ENCODE measurements at places on chromosomes 11 and 22.

DNA sequence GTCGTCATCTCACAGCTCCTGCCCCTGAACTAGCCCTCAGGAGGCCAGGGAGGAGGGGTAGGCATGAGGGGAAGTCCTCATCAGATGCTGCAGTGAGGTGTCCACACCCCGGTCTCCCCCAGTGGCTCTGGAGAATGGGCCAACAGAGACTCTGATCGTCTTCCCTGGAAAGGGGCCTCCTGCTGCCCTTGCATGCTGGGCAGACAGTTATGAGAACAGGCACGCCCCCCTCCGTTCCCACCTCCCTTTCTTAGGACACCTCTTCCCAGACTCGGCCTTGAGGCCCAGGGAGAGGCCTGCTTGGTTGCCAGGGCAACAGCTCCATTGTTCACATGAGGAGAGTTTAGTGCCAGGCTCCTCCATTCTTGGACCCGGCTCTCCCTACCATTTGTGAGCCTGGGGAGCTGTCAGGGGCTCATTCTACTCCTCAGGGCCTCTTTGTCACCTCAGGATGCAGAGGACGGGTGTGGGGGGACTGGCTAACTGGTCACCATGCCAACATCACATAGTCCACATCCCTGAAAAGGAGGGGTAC lies 157.7 kb downstream of the TTC17 start:
- DNase-seq = no peak

DNA sequence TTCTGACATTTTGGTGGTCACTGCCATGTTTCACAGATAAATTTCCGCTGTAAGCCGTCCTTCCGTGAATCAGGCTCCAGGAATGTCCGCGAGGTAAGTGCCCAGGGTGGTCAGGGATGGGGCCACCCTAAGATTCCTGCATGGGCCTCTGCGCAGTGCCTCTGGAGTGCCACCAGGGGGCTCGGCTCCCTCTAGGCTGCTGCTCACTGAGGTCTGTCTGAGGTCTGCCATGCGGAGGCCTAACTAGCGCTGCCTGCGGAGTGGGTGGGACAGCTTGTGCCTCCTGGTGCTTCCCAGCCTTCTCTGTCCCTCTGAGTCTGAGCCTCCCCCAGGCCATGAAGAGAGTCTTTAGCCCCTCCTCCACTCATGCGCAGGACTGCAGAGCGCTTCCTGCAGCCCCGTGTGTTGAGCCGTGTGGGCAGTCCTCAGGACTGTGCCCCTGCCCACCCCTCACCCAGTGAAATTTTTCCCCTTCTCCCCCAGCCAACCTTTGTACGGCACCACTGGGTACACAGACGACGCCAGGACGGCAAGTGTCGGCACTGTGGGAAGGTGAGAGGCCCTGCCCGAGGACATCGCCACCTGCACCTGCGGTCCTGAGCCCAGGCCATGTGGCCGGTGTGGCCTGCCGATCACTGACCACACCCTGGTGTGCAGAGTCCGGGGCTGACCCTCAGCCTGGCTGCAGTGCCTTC lies 11.9 kb upstream of the MDK start:
- peak; percentile 41 for DNase-seq

DNA sequence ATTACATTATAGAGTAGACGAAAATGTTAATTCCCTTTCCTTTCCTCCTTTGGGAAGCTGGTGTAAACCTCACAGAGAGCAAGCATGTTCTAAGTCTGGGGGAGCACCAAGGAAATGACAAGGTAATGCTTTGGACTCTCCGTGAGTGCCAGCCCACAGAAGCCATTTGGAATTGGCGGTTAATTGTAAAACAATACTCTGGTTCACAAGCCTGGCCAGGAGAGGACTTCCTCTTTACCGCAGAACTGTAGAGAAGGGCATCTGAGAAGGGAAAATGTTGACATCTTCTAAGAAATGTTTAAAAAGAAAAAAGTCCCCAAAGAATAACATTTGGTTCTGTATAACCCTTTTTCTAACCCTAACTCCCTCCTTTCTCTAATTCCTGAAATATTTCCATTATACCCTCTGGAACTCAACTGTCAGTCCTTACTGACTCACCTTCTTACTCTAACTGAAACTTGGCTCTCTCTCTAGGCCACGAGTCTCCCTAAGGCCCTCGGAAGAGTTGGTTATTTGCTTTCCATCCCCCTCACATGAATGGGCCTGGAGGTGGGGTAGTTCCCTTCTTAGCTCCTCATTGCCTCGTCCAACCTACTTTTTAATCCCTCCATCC lies 379.8 kb downstream of the SOX6 start:
- DNase-seq = no peak

DNA sequence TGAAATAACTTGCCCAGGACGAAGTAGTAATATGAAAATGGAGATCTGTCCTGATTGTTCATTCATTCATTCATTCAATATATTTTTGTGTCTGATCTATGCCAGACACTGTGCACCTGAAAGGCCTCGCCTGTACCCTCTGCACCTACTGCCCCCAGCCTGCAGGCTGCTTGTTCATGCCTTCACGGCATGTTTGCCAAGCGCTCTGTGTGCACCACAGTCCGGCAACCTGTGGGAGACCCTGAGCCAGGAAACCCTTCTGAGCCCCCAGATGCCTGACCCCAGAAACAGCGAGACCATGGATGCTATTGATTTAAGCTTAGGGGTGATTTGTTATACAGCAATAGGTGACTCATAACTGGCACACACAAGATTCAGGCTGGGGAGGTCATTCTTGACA lies 47.0 kb downstream of the RTL6 start:
- DNase-seq = no peak

DNA sequence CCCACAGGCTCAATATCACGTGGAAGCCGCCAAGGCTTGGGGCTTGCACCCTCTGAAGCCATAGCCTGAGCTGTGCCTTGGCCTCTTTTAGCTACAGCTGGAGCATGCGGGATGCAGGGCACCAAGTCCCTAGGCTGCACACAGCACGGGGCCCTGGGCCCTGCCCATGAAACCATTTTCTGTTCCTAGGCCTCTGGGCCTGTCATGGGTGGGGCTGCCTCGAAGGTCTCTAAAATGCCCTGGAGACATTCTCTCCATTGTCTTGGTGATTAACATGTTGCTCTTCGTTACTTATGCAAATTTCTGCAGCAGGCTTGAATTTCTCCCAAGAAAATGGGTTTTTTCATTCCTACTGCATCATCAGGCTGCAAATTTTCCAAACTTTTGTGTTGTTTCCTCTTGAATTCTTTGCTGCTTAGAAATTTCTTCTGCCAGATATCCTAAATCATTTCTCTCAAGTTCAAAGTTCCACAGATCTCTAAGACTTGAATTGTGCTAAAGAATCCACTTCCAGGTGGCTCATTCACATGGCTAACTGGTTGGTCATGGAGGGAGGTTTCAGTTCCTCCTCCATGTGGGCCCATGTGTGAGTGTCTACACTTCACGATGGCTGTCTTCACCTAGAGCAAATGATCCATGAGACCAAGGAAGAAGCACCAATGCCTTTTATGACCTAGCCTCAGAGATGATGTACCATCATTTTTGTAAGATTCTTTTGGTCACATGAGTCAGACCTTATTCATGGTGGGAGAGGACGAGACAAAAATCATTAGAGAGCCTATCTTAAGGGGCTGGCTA lies 7.4 kb upstream of the CREBZF start:
- DNase-seq = no peak

- DNase-seq = no peak
These were observed 187.8 kb upstream of the ISX start for GRCh38 chr22:34878171-34878570.

GRCh38 chr11:17384002-17384511 lies 4.4 kb downstream of the KCNJ11 start:
- peak; percentile 28 for DNase-seq

DNA sequence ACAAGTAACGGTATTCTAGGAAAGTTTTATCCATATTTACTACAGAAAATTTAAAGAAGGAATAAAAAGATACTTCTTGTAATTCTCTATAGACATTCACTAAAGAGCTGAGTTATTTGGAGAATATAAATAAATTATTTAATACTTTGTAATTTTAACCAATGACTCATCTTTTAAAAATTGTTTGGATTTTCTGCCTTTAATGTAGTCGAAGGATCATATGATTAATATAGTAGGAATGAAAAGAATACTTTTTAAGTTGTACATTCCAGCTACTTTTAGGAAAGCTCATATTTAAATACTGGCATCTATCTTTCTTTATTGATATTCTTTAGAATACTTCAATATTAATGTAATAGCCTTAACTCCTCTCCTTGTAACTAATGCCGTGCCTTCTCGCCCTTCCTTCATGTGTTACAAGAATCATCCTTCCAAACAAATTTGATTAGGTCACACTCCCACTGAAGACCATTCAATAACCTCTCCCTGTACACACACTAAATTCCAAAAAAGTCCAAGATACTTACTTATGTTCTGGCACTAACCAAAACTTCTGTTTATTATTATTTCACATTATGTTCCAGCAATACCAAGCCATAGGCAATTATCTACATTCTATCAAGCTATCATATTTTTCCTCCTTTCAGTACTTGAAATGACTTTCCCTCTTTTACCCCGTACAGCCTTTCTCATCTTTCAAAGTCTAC lies 501.9 kb downstream of the CNTN5 start:
- DNase-seq = no peak

GRCh38 chr11:2995893-2996554 lies 3.9 kb upstream of the NAP1L4 start:
- no peak for DNase-seq

DNA sequence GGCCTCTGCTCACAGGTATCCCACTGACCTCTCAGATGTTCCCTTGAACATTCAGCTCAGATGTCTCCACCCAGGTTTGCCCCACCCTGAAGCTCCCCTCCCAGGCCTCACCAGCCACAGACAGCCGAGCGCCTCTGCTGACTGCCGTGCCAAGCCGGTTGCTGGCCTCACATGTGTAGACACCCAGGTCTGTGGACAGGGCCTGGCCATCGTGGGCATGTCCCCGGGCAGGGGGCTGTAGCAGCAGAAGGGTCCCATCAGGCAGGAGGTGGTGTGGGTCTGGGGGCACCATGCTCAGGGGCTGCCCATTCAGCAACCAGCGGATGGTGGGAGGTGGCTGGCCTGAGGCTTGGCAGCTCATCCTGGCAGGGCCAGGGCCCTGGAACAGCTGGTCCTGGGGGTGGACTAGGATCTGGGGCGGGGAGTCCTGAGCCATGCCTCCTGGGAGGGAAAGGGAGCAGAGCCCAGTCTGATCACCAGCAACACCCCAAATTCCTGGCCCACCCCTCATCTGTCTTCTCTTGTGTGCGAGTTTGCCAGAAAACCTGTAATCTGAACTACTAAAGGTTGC lies 759 bp downstream of the ROBO4 start:
- no peak for DNase-seq

DNA sequence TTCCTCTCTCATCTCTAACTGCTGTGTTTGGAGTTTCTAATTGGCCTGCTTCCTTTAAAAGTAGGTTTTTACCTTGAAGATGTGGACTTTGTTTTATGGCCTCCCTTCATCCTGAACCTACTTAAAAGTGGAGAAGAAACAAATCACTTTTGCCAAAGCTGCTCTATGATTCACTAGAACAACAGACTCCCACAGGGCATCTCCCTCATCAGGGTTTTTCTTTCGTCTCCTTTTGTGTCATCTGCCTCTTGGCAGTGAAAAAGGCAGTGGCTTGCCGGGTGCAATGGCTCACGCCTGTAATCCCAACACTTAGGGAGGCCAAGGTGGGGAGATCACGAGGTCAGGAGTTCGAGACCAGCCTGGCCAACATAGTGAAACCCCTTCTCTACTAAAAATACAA lies 186.6 kb upstream of the MTNR1B start:
- no peak for DNase-seq

DNA sequence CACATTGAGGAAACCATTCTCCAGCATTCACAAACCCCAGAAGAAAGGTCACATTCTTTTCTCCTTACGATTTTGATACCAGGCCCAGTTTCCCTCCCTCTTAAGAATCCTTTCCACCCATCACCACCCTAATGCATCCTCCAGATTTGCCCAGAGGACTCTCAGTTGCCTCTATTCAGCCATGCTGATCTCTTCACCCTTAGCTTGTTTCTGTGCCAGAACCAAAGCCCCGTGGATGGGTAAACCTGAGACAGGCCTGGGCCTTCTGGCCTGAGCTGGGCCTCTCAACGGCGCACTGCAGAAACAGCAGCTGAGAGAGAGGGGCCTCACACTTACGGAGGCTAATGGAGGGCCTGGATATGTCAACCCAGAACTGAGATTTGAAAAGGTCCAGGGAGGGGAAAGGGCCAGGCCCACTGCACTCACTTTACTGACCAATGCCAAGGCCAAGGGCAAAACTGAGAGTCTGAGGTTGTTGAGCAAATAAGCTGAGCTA lies 32.2 kb upstream of the OAF start:
- no peak for DNase-seq

- DNase-seq = no peak
These were observed 11.2 kb downstream of the CCS start for GRCh38 chr11:66604155-66604554.

DNA sequence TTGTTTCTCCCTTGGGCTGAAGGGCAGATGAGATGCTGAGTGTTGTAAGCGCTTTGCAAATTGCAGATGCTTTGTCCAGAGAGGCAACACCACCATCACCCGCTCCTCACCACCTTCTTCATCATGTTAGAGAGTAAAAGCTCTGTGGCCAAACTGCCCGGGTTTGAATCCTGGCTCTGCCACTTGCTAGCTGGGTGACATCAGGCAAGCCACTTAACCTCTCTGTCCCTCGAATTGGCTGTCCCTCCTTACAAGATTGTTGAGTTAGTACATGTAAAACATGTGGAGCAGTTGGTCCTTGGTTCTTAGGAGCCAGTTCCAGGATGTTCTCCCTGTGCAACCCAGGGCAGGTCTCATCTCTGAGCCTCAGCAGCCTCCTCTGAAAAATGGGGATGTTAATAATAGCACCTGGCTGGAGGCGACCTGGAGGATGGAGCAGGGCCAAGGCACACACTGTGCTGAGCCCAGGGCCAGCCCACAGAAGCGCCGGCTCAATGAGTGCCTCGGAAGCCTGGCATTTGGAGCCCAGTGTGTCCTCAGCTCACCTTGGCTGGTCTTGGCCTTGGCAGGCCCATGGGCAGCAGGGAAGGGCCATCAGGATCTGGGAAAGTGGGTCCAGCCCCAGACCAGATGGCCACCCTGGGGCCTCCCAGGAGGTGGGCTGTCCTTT lies 10.5 kb downstream of the C11orf86 start:
- no peak for DNase-seq

DNA sequence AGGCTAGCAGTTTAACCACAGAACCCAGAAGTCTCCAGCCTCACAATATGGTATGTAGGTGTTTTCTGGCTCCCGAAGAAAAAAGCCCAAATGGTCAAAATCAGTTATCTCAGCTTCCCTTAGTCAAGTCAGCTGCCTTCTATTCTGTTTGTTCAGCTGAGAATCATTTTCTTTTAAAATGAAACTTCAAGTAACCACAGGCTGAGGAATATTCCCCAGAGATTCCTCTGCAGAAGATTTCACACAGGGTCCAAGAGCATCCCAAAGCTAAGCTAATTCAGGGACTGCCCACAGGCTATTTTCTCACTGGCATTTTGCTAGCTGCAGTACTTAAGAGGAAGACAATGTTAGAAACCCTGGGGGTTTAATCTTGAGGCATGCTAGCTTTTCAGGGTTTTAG lies 977.0 kb upstream of the CHORDC1 start:
- DNase-seq = no peak

- no peak for DNase-seq
These were observed 51.8 kb downstream of the SLC22A12 start for GRCh38 chr11:64642871-64643255.

All from stimulated activated CD4-positive, alpha-beta T cell treated with anti-CD3 and anti-CD28 coated beads, TNF-alpha, amount 100 ng/mL, for 1 hour (primary cell).